Muscle of arm (tissue), 14 donors: ENCODE measurements at places on chromosomes 3 and 15. TPM values are rescaled to one million over a fixed set of nuclear protein-coding genes. Genes with fewer than 3 reads are reported as not detected.

GRCh38 chr3:136075811-136076210, 110.3 kb downstream of the PPP2R3A start:
- no peak for DNase-seq

DNA sequence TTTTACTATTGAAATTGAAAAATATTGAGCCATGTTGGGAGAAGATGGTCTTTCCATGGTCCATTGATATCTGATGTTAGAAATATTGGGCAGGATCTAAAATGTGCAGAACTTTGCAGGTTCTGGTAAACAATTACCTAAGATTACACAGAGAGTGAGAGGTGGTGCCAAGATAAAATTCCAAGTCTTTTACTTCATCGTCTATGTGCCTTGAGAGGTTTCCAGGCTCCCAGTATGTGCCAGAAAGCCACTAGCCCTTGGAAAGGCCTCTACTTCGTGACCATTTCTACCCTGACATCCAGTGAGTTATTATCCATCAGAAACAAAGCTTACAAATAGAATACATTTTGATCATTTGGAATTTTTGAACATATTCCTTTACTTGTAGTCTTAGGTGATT, 27.6 kb downstream of the CD200 start:
- no peak for DNase-seq

DNA sequence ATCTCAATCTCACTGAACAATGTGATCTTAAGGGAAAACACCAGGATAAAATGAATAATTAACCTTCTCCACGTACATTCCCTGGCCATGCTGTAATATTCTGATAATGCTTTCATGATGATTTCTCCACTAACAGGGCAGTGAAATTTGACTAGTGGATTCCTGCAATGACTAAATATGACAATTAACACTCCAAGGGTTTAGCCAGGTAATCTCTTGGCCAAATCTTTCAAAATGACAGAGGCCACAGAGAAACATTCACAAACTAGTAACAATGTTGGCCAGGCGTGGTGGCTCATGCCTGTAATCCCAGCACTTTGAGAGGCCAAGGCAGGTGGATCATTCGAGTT, 31.7 kb upstream of the ST8SIA2 start:
- no peak for DNase-seq

GRCh38 chr3:17954801-17955200, 212.4 kb upstream of the TBC1D5 start:
- no peak for DNase-seq

- DNase-seq: no peak
Observed at GRCh38 chr3:134608771-134609435, 41.9 kb downstream of the KY start.

The MORF4L1 gene
- polyA plus RNA-seq: 3,380 TPM

The AGBL1 gene
- 24.4 TPM for polyA plus RNA-seq

The C3orf62 gene
- polyA plus RNA-seq: 6.8 TPM

The SCAMP5 gene
- polyA plus RNA-seq: 17.2 TPM
